SHP77 (cell line): ENCODE measurements at places on chromosomes 1 and 21.

DNA sequence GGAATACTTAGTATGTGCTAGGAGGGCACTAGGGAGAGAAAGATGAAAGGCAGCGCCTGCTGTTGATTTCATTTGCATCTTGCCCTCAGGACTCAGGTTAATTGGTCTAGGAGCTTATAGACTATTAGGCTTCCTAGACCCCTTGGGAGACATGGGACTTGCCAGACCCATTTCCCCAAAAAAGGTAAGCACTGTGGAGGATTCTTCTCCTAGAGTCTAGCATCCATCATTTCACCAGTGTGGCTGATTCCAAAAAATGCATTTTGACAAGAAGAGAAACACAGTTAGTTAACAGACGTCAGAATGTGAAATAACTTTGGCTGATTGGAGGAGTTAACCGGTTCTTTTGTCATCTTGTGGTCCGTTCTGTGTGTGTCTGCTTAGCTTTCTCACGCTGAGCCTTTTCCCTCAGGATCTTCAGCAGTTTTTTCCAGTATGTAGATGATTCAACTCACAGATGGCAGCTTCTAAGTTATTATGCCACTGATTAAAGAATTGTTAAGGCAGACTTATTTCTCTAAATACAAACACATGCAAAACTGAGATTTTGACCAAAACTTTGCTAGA is 108.8 kb downstream of the KIF26B start:
- no peak for DNase-seq

- no peak for DNase-seq
Observed at GRCh38 chr1:85479491-85479890, 14.5 kb upstream of the DDAH1 start.

- DNase-seq, result no peak
Observed at GRCh38 chr1:170214117-170215032, 68.6 kb downstream of the NTMT2 start.

DNA sequence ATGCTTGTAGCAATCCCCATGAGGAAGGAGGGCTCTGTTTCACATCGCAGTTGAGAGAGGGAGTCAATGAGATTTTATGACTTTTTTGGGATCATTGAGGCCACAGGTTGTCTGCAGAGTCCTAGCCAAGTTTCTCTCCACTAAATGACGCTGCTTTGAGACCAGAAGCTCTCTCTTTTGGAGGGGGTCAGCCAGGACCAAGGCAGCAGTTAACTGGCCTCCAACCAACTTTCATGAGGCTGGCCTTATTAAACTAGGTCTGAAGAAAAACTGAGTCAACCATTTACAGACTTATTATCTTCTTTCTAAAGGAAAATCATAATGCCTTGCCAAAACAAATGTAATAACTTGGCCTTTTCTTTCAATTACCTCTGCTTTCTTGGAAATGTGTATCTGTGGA is 8.6 kb downstream of the WLS start:
- DNase-seq, result no peak

DNA sequence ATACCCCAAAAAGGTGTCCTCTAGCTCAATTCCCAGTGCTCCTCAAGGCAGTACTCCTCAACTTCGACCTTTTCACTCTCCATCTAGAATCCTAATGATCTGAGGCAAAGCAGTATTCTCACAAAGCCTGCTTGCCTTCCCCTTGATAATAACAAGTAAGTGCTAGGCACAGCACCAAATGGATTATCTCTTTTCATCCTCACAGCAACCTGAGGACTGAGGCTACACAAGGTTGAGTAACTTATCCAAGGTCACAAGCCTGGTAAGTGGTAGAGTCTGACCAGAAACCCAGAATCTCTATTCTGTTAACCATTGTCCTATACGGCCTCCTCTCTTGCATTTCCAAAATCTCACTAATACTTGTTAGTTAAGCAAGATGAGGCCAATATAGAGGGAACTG is 5.1 kb downstream of the SYDE2 start:
- DNase-seq, result no peak

DNA sequence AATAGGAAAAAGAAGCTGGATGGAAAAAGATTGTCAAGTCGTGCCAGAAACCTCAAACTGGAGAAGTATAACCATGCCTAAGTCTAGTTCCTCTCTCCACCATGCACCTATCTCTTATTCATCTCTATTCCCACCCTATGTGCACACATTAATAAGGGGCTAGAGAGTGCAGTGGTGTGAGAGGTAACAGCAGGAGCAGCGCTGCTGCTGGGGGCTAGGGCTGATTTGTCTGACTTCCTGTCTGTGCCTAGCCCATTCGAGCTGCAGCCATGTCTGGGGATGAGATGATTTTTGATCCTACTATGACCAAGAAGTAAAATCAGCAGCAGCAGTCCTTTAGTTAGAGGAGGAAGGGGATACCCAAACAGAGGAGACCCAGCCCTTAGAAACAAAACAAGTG is 43.0 kb downstream of the TRIM33 start:
- no peak for DNase-seq

DNA sequence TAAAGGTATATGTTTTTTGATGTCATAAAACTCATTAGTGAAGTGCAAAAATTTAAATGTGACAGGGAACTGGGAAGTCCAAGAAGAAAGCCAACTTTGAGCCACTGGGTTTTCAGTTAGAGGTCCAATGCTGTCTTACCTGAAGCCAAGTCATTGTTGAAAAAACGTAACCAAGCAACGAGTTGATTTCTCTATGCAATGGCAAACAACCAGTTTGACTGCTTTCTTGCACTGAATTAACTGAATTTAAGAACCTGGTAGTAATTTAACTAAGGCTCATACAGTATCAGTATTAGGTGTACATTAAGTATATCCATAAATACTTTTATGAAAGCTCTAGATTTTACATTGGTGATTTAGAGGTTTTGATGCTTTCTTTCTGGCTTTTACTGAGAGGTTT is 20.2 kb upstream of the S1PR1 start:
- no peak for DNase-seq

DNA sequence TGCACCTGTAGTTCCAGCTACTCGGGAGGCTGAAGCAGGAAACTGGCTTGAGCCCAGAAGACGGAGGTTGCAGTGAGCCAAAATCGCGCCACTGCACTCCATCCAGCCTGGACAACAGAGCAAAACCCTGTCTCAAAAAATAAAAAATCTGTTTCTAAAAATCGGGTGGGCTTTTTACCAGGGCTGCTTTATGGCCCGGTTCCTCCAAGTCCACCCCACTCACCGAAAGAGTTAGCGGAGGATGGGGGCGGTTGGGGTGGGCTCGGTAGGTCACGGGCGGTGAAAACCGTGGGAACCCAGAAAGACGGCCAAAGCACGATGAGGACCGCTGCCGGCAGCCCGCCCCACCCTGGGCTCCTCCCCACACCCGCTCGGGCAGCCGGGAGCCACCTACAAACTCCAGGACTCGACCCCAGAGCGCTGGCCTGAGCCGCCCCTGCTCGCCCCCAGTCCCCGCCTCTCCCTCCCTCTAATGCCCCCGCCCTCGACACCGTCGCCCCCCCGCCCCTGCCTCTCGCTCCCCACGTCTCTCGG is 846 bp upstream of the PER3 start:
- peak; percentile 73 for DNase-seq

DNA sequence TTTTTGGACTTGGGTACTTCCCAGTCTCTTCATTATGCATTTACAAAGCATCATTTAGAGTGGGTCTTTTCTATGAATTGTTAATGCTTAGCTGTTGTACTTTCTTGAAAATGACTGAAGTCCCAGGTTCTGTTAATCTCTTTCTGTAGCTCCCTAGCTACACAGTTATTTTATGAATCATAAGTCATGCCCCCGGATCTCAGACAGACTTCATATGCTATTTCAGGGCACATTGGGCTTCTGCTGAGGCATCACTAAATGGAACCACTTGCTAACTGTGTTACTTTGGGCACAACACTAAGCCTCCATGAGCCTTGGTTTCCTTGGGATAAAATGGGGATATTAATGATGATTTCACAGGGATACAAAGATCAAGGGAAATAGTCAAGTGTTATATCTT is 55.5 kb upstream of the RBM15 start:
- no peak for DNase-seq

DNA sequence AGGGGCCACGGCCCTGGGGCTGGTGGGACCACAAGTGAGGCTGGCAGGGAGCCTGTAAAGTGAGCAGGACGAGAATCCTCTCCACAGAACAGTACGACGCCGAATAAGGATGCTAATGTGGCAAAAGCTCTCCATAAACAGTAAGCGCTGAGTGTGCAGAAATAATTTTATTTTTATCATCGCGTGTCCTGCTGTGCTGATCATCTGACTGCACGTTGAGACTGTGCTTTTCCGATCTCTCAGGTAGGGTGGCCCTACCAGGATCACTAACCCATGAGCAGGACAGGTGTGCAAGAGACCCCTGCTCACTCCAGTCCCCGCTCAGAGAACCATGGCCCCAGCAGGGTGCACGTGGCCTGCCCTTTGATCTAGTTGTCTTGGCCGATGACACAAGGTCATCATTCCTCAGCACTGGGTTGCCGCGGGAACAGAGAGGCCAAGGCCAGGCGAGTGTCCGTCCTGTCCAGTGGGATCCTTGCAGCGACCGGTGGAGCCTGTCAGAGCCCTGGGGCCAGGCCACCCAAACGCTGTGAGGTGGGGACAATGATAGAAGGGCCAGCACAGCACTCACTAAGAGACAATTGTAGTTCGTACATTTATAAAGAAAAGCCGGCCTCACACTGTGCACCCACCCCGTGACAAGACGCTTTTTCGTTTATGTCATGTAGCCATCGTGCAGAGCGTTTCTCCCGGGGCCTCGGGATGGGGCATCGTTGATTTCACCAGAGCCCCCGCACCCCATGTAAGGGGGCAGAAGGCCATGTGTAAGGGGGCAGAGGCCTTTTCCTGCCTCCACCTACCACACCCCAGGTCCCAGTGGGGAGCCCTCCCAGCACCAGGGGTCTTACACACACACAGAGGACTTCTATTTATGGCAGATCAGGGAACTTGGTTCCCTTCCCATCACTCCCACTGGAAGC is 52.7 kb upstream of the ADARB1 start:
- no peak for DNase-seq

- DNase-seq, result no peak
Observed at GRCh38 chr1:201584471-201585092, 45.7 kb downstream of the NAV1 start.

DNA sequence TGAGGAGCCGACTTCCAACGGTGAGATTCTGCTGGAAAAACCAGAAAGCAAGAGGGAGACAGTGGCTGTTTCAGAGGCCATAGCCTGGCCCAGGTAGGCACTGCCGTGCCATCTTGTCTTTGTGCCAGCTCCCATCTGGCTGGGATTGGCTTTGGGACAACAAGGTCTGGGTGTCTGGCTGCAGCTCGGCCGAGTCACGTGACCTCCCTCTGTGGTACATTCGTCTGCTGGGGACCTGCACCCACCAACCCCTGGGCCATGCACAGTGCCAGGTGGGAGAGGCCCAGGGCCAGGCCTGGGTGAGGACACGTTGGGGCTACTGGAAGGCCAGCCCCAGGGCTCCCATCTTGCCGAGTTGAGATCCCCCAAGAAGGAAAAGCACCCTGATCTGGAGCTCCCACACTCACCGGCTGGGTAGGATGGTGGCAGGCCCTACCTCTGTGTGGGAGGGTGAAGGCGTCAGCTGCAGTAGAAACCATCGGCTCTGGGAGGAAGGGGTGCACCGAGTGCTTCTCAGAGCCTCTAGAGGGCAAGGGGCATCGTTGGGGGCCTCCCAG is 25.3 kb upstream of the TTC34 start:
- no peak for DNase-seq

DNA sequence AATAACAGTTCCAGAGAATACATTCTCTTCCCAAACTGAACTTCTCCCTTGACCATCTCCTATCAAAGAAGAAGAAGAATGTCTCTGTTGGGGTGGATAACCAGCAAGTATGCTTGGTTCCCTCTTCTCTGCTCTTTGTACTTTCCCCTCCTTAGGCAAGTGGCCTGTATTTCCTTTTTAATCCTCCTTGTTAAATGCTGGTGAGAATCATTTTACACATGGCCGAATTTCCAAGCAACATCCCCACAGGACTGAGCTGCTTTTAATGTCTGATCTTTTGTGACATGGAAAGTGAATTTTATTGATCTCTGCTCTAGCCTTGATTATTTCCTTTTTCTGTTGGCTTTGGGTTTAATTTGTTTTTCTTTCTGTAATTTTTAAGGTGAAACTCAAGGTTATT is 336.7 kb downstream of the DUSP10 start:
- DNase-seq, result no peak

DNA sequence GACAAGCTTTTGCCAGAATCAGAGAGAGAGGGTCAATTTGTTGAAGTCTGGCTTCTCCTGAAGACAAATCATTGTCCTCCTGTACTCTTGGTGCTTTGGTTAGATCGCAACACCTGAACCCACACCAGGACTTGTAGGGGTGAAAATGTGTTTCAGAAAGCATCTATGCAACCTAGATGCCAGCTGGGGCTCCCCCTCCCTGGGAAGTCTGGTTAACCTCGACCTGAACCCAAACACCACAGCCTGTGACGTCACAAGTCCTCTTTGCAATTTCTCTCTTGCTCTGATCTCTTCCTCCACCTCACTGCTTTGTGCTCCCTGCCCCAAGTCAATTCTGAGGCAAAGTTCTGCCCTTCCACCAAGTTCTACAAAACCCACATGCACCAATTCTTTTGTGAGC is 42.8 kb upstream of the USP24 start:
- DNase-seq, result no peak

DNA sequence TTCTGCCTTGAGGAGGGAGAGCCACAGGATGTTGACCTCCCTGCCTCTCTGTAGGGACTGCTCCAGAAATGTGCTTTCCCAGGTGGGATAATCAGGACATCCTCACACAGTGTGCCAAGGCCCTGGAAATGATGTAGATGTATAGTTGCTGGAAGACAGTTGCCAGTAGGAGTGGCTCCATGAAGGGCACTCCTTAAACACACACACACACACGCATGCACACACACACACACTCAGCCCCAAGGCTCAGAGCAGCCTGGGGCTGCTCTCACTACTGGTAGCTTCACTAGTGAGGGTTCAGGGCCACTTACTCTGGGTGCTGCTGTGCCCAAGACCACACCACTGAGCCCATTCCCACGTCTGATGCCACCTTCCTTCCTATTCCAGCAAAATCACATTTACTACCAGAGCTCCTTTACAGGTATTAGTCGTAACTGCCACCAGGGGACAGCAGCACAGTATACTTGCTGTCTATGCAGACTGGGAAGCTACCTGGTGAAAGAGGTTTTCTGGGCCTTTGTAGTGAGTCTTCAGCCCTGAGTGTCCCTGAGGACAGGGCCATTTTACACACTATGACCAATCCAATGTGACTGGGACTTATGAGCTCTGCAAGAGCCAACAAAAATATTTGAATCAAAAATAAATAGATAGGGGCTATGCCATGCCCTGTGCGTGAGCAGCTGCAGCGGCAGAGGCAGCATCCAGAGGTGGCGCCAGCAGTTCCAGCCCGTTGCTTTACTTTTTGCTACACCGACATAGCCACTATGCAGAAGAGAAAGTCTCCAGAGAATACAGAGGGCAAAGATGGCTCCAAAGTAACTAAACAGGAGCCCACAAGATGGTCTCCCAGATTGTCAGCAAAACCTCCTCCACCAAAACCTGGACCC is 15.0 kb downstream of the CRNN start:
- DNase-seq, result peak; percentile 63

GRCh38 chr1:170273291-170274130 is 127.8 kb downstream of the NTMT2 start:
- DNase-seq, result no peak
